ENCODE measurements at places on chromosomes 4 and X. TPM values are rescaled to one million over a fixed set of nuclear protein-coding genes. Genes with fewer than 3 reads are reported as not detected.

- no peak for DNase-seq
Observed at GRCh38 chr4:19293781-19294180, 957.9 kb upstream of the SLIT2 start.

DNA sequence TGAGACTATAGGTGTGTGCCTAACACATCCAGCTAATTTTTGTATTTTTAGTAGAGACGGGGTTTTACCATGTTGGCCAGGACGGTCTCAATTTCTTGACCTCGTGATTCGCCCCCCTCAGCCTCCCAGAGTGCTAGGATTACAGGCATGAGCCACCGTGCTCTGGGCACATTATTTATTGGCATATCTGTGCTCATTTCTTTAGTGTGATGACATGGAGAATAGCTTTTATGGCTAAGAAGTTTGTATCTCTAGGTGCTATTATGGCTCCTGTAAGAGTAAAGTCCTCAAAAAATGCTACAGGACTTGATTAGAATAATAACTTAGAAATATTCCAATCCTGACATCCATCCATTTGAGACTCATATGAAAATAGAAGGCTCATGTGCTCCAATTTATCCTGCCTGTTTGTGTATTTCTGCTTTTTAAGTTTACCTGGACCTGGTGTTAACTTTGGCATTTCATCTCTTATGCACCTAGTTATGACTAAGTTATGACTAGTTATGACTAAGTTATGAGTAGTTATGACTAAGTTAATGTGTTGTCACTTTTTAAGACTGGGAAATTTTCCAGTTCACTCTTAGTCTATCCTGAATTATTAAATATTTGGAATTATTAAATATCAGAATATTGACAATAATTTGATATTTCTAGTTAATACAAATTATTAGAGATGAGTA, 36.4 kb upstream of the UNC5C start:
- DNase-seq = no peak

GRCh38 chr4:83361416-83362103, 26.9 kb upstream of the HPSE start:
- no peak for DNase-seq

DNA sequence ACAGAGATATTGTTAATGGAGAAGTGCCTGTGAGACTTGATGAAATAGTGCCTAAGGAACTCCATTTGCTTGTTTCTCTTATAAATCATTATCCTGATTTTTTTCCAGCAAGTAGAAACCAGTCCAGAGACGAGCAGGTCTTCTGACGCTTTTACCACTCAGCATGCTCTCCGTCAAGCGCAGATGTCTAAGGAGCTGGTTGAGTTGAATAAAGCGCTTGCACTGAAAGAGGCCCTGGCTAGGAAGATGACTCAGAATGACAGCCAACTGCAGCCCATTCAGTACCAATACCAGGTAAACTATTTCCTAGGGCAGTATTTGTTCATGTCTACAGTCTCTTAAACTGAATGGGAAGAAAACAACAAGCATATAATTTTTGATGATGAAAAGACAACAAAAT, 63.6 kb downstream of the KIF4A start:
- no peak for DNase-seq

- no peak for DNase-seq
Observed at GRCh38 chrX:40433160-40433559, 147.6 kb upstream of the ATP6AP2 start.

GRCh38 chrX:65574356-65574755, 39.8 kb upstream of the LAS1L start:
- no peak for DNase-seq

The RTL5 gene
- total RNA-seq = 4.8 TPM

DNA sequence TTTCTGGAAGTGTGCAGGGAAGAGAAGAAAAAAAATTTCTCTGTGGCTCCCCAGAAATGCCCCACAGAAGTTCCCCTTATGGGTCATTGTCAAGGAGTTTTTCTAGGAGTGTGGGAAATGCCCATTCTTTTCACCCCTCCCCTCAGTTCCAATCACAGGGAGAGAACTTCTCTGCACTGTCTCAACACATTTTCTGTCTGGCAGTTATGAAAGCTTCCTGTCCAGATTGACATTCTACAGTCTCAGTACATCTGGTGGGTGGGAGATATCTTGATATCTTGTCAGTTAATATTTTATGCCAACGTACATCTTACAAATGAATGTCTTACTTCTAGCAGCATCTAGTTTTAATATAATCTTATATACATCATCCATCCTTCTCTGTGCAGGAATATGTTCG, 566.8 kb upstream of the AADAT start:
- DNase-seq = no peak

DNA sequence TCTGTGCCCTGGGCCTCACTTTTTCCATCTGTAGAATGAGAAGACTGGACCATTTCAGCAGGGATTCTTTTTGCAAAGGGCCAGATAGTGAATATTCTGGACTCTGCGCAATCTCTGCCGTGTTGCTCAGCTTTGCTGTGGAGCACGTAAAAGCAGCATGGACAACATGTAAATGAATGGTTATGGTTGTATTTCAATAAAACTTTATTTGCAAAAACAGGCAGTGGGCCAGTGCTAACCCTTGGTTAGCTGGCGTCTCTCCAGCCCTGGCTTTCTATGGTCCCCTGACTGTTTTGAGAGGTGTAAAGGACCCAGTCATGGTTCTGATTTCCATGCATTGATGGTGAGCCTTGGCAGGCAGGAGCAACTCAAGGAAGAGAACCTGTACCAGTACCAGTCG, 18.7 kb downstream of the WFS1 start:
- DNase-seq = no peak

The STK32B gene
- 12.1 TPM for total RNA-seq

The TBC1D9 gene
- 68.0 TPM for total RNA-seq

The GPR143 gene
- total RNA-seq = 0.79 TPM

- DNase-seq = no peak
Observed at GRCh38 chrX:101482296-101482695, 3.0 kb upstream of the ARMCX4 start.
